Esophagus muscularis mucosa (tissue), 4 donors: ENCODE measurements at places on chromosomes 3 and 15. TPM values are rescaled to one million over a fixed set of nuclear protein-coding genes. Genes with fewer than 3 reads are reported as not detected.

GRCh38 chr3:16975083-16975482, 90.3 kb downstream of the PLCL2 start:
- no peak for DNase-seq

- no peak for DNase-seq
Measured at GRCh38 chr3:58008141-58009025, at the start of gene FLNB. Gene FLNB, plus strand, starts transcription at chr3:58008422. Its CDS starts 143 bp downstream, at chr3:58008565.

- no peak for DNase-seq
Measured at GRCh38 chr15:90124507-90124906, 22.2 kb upstream of the IDH2 start.

GRCh38 chr3:128395500-128396162, 71.1 kb downstream of the DNAJB8 start:
- DNase-seq = no peak

DNA sequence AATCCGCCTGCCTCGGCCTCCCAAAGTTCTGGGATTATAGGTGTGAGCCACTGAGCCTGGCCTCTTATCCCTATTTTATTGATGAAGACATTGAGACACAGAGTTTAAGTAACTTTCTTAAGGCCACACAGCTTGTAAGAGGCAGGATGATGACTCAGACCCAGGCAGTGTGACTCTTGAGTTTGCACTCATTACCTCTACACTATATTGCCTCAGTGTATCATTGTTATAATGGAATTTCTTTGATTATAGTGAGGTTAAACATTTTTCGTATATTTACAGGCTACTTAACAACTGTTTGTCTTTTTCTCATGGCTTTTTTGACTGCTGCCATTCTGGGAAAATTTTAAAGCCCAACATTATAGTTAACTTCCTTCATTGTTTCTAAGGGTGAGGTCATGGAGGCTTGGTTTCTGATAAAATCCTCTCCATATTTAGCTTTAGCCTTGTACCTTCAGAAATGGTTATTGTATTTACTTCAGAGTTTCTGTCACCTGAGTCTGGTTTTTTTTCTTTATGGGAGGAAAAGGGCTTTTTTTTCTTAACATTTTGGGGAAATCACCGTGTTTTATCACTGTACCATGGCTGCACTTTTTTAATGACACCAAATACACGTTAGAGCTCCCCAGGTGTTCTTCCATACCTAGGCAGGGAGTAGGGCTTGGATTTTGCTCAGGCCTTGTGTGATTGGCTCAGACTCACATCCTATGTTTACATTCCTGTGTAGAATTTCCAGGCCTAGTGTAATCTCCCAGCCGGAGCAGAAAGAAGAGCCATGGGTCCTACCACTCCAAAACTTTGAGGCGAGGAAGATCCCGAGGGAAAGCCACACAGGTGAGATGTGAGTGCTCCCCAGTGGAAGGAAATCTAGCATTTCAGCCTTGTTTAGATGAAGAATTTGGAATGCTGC, 6.3 kb downstream of the ZNF774 start:
- no peak for DNase-seq

RTP4 gene
- total RNA-seq = 0.71 TPM

SLC6A20 gene
- total RNA-seq = not detected
